ENCODE measurements at places on chromosomes 2 and 18.

DNA sequence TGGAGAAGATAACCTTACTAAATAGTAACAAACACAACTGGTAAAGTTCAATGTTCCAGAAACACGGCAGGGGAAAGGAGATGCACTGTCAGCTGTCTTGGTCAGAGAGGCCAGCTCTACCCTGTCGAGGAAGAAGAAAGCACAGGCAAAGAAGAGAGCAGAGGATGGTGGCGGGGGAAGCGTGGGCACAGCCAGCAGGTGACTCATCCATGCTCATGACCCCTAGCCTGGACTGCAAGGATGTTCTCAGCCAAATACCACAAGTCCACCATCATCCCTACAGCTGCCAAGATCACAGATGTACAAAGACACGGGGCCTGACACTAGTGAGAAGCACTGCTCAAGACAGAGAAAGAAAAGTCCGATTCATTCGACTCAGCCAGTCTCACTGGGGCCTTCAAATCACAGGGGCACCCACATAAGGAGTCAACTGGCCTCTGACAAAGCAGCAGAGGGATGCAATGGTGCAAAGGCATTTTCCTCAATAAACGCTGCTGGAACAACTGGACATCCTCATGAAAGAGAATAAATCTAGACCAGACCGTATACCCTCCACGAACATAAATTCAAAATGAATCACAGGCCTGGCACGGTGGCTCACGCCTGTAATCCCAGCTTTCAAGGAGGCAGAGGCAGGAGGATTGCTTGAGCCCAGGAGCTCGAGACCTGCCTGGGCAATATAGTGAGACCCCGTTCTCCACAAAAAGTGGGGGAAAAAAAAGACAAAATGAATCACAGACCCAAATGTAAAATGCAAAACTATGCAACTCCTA, 5.6 kb downstream of the DTYMK start:
- no peak for DNase-seq

- DNase-seq, result no peak
Measured at GRCh38 chr2:105761931-105762515, 17.3 kb downstream of the NCK2 start.

DNA sequence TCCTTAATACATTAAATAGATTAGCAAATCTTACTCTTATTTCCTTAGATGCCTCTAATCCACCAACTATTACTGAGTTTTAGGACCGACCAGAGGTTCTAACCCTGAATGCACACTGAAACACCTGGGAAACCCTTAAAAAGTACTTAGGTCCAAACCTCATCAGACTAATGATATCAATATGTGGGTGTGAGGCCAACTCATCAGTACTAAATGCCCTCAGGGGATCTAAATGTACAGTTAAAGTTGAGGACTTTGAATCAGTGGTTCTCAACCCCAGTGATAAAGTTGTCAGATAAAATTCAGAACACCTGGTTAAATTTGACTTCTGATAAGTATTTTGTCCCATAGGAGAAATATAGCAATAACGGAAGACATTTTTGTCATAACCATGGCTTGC, 20.9 kb downstream of the MMADHC start:
- no peak for DNase-seq

- DNase-seq, result no peak
Measured at GRCh38 chr18:62571037-62571436, 48.2 kb downstream of the ZCCHC2 start.

DNA sequence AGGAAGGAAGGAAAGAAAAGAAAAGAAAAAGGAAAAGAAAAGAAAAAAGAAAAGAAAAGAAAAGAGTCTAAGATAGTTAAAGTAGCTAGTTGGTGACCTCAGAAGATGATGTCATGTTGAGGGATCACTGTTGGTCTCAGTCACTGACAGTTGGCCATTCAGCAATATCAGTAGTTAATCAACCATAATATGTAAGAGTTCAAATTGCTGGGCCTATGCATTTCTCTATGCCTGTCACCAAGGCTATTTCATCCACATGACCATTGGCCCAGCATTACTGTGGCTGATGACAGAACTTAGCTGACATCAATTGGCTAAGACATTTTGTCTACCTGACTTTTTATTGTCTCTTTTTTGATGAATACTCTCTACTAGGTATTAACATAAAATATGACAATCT, 435.5 kb upstream of the CRIM1 start:
- DNase-seq, result no peak

- DNase-seq, result no peak
Measured at GRCh38 chr2:10985260-10985659, 73.5 kb downstream of the KCNF1 start.

- DNase-seq, result no peak
Measured at GRCh38 chr2:16625201-16625729, 40.4 kb downstream of the CYRIA start.

DNA sequence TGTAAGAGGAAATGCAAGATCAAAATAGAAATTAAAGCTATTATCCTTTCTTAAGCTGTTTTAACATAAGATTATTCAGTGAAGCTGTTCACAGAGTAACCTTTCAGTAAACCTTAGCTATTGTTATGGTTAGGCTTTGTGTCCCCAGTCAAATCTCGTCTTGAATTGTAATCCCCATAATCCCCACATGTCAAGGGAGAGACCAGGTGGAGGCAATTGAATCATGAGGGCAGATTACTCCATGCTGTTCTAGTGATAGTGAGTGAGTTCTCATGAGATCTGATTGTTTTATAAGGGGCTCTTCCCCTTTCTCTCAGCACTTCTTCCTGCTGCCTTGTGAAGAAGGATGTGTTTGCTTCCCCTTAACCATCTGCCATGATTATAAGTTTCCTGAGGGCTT, 424.4 kb downstream of the DSEL start:
- DNase-seq, result no peak

- DNase-seq, result no peak
Measured at GRCh38 chr18:38551881-38552280, 986.3 kb upstream of the CELF4 start.

- DNase-seq, result no peak
Measured at GRCh38 chr2:30421026-30421603, 25.9 kb upstream of the LCLAT1 start.

DNA sequence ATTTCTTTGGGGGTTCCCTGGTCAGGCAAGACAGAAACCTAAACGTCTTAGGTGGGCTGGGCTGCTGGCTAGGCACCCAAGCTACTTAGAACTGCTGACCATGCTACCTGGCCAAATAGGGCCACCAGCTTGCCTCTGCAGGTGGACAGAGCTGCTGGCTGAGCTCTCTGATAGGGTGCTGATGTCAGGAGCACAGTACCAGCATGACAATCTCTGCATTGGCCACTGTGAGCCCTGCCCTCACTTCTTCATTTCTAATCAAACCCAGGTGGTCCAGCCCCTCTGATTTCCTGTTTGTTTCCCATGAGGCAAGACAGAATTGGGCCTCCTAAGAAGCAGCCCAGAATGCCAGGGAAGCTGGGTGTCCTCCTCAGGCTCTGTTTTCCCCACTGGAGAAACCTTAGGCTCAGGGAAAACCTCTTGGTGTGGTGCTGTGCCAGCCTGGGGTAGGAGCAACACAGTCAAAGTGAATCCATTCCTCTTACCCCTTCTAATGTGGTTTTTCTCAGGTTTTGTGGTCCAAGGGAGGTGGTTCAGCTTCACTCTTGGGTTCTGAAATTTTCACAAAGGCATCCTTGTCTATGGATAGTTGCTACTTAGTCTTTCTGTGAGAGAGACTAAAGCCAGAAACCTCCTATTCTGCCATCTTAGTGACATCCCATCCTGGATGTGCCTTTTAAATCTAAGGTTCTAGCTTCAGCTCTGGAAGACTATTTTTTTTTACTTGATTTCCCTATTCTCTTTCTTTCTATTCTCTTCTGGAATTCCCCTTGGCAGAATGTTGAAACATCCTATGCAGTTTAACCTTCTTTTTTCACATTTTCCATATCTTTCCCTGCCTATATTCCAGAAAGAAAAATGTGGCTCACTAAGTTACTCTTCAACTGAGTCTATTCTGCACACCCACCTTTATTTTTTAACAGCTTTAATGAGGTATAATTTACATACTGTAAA, 15.2 kb downstream of the SP100 start:
- DNase-seq, result no peak

GRCh38 chr2:201959626-201960025, 74.0 kb upstream of the FZD7 start:
- DNase-seq, result no peak

GRCh38 chr2:85277416-85278158, 50.2 kb downstream of the TGOLN2 start:
- DNase-seq, result no peak

- no peak for DNase-seq
Measured at GRCh38 chr2:65003037-65003436, 13.8 kb downstream of the SLC1A4 start.

DNA sequence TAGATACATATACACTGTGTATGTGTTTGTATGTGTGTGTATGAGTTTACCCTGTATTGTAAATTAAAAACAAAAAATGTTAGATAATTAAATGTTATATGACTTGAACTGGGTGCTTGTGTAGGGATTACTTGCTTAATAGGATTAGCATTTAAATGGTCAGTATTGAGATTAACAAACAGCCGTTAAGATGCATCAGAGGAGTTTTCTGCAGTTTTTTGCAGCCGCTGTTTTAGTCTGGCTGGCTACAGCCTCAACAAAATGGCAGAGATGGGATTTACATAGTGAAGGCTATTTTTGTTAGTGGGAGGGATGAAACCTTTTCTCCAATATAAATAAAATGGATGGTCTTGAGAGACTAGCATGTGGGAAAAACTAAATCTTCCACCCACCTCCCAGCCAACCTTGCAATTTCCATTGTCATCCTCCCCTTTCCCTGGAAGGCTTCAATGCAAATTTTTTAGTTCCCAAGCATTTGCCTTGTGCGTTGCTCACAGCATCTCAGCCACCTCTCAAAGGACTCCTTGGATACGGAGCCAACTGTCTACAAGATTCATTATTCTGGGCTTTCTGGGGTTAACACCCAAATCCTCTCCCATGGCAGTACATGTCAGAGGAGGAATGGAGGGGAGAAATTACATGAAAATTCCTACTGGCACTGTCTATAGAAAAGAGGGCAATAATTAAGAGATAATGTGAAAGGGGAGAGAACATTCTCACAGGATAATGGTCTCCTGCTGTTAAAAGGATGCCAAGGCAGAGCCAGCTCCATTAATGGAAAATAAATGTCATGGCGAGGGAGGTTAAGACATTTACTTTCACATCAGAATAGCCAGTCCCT, 351.9 kb downstream of the CDH2 start:
- DNase-seq, result no peak

DNA sequence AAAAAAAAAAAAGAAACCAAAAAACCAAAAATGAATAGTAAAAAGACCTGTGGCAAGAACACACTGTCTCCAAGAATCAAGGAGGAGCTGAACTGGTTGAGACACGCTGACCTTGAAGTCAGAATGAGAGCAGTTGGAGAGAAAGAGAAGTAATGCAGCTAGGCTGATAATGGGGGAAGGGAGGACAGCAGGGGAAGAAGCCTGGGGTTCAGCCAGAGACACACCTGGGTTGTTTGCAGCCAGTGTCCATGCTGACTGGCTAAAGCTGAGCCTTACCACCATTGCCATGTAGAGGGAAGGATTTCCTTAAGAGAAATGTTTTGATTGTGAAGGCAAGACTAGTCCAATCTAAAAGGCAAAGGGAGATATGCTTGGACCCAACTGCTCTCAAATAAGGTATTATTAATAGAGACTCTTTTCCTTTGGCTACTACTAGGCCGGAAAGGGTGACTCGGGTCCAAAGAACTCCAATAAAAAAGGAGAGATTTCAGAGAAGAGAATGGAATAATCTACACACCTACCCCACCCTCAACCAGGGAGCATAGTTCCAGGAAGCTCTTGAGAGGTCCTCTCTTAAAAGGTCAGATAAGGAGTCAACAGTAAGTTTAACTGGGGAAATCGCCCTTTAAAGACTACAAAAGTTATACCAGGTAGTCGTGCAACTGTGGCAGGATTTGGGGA, 25.2 kb upstream of the REL start:
- DNase-seq, result no peak

DNA sequence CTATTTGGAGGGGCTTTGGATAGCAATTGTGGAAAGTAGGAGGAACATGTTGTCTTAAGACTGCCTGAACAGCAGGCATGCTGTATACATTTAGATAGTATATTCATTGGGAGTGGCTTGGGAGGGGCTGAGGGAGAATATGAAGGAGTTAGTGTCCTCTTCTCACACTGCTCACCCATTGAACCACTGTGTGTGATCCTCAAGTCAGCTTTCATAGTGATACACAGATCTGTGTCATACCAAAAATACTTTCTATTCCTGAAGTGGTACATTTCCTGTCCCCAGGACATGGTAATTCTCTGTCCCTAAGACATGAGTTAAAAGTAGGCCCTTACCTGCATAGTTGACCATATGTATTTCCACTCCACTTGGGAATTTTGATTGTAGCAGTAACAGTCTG, 9.6 kb downstream of the NEMP2 start:
- no peak for DNase-seq

- no peak for DNase-seq
Measured at GRCh38 chr2:86037141-86037794, 68.4 kb downstream of the POLR1A start.

DNA sequence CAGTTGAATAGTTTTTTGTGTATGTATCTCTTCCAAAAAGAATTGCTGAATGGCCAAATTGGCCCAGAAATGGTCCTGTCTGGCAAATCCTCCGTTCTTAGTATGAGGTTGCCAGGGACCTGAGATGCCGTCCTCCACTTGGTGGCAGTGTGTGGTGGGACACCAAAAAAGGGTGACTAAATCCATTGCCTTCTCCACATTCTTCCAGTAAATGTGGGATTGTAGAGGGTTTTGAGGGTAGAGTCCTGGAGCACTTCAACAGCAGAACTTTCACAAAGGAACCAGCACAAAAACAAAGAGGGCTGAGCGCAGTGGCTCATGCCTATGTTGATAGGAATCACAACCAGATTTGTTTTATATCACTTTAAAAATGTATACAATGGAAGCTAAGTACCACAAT, 199.9 kb downstream of the BCL2 start:
- no peak for DNase-seq

GRCh38 chr2:109615637-109616144, 1.5 kb downstream of the SOWAHC start:
- DNase-seq, result no peak

DNA sequence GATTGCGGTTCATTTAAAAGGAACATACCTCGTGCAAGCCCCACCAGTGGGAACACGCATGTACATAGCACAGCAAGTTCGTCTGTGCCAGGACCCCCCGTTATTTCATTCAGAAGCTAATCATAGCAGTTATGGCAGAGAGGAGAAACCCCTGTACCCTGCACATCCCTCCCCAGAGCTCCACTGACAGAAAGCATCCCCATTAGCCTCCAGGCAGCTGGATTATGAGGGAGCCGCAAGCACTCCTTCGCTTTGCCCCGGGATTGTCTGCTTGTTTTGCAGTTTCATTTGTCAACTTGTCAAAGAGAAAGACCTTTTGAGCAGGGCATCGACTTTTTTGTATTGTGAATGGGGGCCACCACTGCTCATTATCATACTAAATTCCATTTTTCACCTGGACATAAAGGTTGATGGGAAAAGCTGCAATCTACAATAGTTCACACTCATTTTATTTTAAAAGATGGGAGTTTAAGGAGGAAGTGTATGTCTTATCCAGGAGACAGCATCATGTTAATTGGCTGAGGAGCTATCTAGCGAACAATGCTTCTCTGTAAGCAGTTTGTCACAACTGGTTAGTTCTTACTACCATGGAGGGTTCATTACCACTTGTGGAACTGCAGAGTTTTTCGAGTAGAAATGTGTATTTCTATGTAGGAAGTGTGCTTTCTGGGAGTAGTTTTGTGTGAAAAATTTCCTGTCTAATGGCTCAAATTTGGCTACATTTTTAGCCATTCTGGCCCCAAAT, 255.3 kb downstream of the THSD7B start:
- no peak for DNase-seq
